ENCODE measurements at places on chromosomes 3 and 15. TPM values are rescaled to one million over a fixed set of nuclear protein-coding genes. Genes with fewer than 3 reads are reported as not detected.

GRCh38 chr3:168157099-168157700 lies 61.5 kb upstream of the GOLIM4 start:
- no peak overlapping the region for H3K4me3 ChIP-seq
- H3K27me3 ChIP-seq: peaks cover 4% of the 10 kb centered on the region
- no peaks in the 10 kb centered on the region for H3K4me1 ChIP-seq
- H3K36me3 ChIP-seq: no peaks in the 10 kb centered on the region

DNA sequence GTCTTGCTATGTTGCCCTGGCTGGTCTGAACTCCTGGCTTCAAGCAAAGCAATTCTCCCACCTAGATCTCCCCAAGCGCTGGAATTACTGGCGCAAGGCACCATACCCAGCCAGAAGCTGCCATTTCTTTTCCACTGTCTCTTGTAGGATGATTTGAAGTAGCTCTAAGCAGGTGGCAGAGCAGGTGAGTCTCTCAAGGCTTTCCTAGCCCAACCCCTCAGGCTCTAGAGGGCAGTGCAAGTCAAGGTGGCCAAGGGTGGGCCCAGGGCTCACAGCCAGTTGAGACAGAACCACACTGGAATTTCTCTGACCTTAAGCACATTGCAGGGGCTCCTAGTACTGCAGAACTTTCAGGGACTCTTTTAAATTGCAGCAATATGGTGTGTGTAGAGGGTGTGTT lies 15.6 kb upstream of the DAG1 start:
- no peaks in the 10 kb centered on the region for H3K36me3 ChIP-seq
- no peaks in the 10 kb centered on the region for H3K4me1 ChIP-seq
- DNase-seq: no peak
- no peak overlapping the region for H3K4me3 ChIP-seq
- H3K27ac ChIP-seq: no peak overlapping the region

The CP gene
- total RNA-seq: not detected

- no peak overlapping the region for H3K4me3 ChIP-seq
- no peaks in the 10 kb centered on the region for H3K36me3 ChIP-seq
- no peaks in the 10 kb centered on the region for H3K4me1 ChIP-seq
- H3K27ac ChIP-seq: no peak overlapping the region
Measured at GRCh38 chr3:72346526-72346926, 501.7 kb downstream of the SHQ1 start.

The GNB4 gene
- total RNA-seq: 83.3 TPM

The PLA2G4D gene
- not detected for total RNA-seq

GRCh38 chr15:48556159-48556897 lies 89.2 kb downstream of the FBN1 start:
- peaks cover 50% of the 10 kb centered on the region for H3K4me1 ChIP-seq
- H3K4me3 ChIP-seq: no peak overlapping the region
- no peaks in the 10 kb centered on the region for H3K36me3 ChIP-seq
- H3K27ac ChIP-seq: no peak overlapping the region

Data from A673 (cell line).